Motor neuron (in vitro differentiated cells): ENCODE measurements at places on chromosomes 2 and 18. TPM values are rescaled to one million over a fixed set of nuclear protein-coding genes. Genes with fewer than 3 reads are reported as not detected.
A peak's percentile ranks its signal among the peaks of the same experiment; 100 is the strongest.

- no peak for ATAC-seq
Measured at GRCh38 chr2:65156041-65156440, 26.1 kb upstream of the RAB1A start.

DNA sequence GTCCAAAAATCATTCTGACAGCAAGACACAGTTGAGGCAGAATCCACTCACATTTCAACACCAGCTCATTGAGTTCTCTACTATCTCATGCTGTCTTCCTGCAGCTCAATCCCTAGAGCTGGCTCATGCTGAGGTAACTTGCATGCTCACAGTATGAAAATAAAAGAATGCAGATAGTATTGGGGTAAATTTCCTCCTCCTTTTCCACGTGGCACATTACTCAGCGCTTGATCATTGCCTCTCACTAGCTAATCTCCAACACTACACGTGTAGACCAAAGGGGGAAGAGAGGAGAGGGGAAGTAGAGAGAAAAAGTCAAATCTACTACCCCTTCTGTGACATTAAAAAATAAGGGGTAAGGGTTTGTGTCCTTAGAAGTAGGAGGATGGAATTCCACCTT lies 300.6 kb downstream of the AFF3 start:
- ATAC-seq = no peak

DNA sequence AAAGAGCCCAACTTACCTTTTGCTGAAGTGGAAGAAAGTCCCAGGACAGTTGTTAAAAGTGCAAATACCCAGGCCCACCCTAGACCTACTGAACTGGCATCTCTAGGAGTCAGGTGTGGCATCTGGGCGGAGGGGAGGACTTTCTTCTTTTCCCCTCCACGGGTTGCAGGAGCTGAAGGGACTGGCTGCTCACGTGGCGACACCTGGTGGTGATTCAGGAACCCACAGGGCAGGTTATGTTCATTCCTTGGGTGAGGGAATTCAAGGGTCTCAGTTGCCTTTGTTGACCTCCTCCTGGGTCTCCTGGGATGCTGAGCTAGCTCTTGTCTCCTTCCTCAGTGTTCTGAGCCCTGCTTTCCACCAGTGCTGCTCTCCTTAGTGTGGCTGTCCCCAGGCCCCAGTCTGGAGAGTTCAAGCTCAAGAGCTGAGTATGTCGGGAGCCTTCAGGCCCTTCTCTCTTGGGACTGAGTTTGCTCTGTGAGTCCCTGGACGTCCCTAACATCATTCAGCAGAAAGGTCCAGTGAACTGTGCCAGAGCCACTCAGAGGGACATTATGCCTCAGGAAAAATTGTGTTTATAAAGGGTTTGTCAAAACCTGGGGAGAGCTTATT lies 56.9 kb downstream of the DYSF start:
- peak; percentile 69 for ATAC-seq

PXDN gene
- total RNA-seq = 77.7 and 80.9 TPM in 2 replicates

DNA sequence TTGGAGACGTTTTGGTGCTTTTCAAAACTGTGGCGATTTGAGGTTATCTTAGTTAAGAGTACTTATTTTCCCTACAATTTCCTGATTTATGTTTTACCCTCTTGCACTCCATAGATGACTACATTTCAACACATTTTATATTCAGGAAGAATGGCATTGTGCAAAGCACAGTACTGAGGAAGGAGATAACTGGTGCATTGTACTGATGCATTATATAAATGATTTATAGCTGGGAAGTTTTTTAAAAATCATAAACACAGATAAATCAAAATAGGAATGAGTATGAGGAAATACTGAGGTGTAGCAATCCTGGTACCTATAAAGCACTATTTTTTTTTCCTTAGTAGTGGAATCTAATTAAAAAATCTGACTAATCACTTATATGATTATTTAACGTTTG lies 5.6 kb downstream of the REL start:
- ATAC-seq = no peak

SMYD1 gene
- total RNA-seq = 0.14 and 0.26 TPM in 2 replicates

GRCh38 chr2:16728351-16729136 lies 62.9 kb upstream of the CYRIA start:
- no peak for ATAC-seq

DTNA gene
- 46.4 and 47.3 TPM in 2 replicates for total RNA-seq

DNA sequence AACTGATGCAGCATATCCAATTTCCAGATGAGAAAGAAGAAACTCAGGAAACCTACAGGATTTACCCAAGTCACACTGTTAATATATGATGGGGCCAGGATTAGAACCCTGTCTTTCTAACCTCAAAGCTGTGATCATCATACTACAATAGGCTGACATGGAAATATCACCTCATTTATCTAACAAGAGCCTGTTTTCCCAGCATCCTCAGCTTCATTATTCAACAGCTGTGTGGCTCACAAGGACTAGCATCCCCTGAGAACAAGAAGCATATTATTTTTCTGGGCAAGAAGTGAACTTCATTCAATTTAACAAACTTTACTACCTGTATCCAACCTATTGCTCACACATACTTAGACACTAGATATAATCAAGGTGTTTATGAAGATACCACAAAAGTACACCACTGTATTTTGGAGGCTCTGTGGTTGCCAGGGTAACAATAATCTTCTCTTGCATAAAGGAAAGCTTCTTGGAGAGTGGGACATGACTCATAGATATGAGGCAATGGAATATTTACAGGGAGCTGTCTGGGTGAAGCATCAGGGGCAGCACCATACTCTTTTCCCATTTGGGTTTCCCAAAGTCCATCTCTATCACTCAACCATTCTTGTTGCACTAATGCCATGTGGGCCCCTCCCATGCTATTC lies 218.2 kb downstream of the RAD51AP2 start:
- peak; percentile 56 for ATAC-seq

- ATAC-seq = no peak
Measured at GRCh38 chr2:98898423-98898841, 37.6 kb downstream of the CRACDL start.

RIT2 gene
- total RNA-seq = 15.9 and 22.0 TPM in 2 replicates

DNA sequence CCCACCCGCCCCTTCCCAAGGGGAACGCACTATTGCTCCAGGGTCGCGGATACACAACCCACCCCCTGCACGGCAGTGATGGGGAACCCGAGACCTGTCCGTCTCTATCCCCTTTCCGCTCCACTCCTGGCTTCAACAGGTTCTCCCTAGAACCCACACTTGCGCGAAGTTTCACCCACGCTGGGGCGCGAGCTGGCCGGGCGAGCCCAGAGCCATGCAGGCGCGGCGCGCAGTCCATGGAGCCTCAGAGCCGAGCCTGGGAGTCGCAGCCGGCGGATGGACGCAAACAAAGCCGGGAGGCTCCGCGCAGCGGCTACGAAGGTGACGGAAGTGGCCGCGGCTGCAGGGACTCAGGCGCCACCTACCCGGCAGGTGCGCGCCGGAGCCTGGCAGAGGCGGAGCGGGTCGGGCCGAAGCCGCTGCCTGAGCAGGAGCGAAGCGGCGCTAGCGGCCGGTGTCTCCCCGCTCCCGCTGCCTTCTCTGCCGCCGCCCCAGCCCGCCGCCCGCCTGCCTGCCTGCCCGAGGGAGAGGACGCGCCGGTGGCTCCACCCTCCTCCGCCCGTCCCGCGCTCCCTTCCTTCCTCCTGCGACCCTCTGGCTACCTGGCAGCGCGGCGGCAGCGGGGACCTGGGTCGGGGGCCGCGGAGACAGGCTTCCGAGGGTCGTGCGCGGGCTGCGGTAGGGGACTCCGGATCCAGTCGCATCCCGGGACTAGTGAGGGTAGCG lies 14.0 kb downstream of the ALPG start:
- ATAC-seq = peak; percentile 47

- ATAC-seq = no peak
Measured at GRCh38 chr2:3100386-3100785, 277.2 kb downstream of the EIPR1 start.

ATP6V1B1 gene
- 6.1 and 6.9 TPM in 2 replicates for total RNA-seq

GRCh38 chr2:29033172-29033571 lies 41.2 kb downstream of the PCARE start:
- ATAC-seq = peak; percentile 65

DNA sequence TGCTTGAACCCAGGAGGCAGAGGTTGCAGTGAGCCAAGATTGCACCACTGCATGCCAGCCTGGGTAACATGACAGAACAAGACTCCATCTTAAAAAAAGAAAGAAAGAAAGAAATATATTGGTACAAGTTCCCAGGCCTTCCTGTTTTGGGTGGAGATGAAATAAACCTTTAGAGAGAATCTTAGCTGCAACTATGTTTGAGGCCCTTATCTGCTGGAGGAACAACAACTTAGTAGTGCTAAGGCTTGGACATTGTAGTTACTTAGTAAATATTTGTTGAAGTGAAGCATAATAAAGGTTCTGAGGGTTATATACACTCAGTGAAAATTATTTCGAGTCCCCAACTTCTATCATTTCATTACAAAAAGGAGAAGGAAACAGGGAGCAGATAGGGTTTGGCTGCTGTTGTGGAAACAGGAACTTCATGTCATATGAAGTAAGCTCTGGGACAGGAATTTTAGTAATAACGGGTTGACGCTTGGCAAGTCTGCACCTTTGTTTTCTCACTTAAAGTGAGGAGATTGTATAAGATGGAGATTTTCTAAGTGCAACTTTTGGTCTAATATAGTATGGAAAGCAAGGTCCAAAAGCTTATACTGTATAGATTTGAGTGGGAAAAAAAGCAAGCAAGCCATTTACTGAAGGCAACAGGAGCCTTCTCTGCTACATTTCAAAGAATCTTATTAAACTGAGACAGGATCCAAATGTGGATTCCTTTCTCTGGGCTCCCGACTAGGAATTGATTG lies 40.0 kb upstream of the AGPS start:
- ATAC-seq = no peak

DNA sequence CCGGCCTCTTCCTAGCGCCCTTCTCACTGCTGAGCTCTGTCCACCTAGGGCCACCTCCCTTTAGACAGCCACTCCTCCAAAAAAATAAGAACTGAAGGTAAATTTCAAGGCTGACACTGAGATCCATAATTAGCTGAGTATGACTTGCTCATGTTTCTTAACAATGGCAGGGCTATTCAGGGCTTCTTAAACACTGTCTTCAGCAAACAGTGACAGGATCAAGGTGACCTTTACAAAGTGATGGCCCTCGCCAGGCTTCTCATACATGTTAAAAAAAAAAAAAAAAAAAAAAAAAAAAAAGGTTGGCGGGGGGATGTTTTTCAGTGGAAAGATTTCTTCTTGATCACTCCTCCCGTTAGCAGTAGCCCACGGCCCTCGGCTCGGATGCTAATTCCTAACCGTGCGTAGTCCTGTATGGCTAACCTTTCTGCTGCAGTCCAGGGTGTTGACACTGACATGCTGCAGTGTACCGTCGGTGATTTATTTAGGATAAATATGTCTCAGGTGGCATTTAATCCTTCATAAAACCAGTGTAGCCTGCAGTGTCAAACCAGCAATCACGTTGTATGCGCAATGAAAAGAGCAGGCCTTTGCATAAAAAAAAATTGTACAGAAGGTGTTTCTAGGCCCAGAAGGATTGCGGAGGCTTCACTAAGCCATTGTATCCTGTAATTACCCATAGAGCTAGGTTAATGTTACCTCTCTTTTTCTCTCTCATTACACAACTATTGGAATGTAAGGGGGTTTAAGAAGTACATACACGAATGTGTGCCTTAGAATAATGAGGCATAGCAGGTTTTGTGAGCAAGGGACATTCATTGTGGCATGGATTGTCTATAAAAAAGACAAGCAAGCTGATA lies 142.7 kb downstream of the PTGR3 start:
- ATAC-seq = peak; percentile 89

DNA sequence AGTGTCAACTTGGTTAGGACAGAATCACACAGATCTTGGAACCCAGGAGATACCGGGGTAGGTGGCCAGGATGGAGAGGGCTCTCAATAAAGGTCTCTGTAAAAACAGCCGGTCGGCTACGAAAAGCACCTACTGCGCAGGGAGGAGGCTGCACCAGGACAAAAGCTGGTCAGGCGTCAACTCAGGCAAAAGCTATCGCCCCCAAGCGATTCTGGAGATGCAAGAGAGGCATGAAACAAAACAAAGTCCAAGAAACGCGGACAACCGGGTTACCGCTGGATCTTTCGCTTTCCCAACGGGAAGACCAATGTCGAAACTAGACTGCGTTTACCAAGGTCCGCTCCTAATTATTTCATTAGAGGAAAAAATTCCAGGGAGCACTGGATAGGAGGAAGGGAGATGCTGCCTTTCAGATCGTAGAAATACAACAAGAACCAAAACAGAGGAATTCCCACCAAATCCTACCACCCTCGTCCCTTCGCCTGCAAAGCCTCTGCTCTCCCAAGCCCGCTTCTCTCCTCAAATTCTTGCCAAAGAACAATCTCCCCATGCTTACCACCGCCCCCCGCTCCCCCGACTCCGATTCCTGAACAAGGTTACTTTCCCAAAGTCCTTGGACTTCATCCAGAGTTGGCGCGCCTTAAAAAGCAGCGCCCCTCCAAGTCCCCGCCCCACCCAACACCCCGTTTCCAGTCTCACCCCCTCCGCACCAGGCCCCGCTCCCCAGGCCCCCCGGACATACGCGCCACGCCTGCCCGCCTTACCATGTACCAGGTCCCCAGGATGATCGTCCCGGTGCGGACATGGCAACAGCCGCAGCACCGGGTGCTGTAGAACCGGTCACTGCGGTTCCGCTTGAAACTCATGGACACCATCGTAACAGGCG lies 539 bp downstream of the LAPTM4A start:
- ATAC-seq = peak; percentile 35

LDLRAD4 gene
- 0.38 and 0.87 TPM in 2 replicates for total RNA-seq

DNA sequence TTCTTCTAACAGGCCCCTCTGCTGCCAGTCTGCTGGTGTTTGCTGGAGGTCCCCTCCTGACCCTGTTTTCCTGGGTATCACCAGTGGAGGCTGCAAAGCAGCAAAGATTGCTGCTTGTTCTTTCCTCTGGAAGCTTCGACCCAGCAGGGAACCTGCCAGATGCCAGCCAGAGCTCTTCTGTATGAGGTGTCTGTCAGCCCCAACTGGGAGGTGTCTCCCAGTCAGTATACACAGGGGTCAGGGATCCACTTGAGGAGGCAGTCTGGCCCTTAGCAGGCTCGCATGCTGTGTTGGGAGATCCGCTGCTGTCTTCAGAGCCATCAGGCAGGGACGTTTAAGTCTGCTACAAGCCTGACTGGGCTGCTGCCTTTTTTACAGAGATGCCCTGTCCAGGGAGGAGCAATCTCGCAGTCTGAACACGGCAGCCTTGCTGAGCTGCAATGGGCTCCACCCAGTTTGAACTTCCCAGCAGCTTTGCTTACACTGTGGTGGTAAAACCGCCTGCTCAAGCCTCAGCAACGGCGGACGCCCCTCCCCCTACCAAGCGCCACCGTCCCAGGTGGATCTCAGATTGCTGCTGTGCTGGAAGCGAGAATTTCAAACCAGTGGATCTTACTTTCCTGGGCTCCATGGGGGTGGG lies 29.9 kb downstream of the CHCHD5 start:
- ATAC-seq = peak; percentile 22

FBLN7 gene
- total RNA-seq = 1.3 and 1.8 TPM in 2 replicates

GRCh38 chr2:120675460-120676130 lies 60.1 kb upstream of the GLI2 start:
- ATAC-seq = peak; percentile 25

DNA sequence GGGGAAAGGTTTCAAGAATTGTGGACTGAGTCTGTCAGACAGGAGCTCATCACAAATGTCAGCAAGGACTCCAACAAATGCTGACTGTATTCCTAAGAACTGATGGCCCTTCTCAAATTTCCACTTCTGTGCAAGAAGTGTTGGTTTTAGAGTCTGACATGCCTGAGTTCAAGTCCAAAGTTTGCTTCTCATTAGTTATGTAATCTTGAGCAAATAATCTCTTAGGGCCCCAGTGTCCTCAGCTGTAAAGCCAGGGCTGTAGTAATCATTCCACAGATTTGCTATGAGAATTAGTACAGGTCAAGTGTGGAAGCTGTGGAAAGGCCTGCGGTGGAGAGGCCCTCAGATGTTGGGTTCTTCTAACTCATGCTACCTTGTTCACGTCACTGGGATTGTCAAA lies 23.9 kb downstream of the MEP1B start:
- ATAC-seq = no peak
